ENCODE measurements at places on chromosomes 2 and 18.

DNA sequence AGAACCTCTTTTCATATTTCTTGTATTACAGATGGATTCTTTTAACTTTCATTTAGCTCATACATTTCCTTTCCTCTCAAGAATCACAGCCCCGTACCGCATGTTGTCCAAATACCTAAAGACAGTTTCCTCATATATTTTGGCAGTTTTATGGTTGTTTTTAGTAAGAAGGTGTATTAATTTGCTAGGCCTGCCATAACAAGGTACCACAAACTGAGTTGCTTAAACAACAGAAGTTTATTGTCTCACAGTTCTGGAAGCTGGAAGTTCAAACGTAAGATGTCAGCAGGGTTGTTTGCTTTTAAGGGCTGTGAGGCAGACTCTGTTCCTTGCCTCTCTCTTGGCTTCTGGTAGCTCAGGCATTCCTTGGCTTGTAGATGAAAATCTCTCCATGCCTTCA lies 343.2 kb upstream of the TNP1 start:
- no peak for DNase-seq

DNA sequence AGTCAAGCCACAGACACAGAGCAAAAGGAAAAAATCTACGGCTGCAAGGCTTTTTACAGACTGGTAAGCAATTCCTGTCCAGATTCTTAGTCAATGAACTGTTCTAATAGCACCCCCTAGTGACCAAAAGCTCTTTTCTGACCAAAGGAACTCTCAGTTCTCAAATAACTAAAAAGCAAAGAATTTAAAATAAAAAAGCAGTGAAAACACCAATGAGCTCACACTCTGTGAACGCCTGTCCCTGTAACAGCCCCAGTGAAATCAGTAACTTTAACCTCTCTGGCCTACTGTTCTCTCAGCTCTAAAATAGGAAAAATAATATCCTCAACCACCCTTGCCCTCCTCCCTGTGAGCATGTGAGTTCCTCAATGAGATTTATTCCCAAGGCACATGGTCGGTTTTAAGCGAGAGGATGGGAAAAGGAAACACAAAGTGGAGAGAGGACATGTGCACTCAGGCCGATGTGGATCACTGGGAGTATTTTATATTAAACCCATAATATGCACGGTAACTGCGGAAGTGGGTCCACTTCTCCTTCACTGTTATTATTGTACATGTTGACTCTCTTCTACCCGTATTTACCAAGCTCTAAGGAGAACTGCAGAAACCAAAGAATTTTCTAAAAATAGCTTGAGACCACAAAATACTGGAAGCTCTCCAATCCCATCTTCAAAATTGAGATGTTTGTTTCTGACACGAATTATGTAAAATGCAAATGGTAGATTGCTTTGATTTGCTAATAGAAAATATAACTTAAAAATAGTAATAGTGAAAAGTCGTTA lies 128.5 kb downstream of the STK39 start:
- DNase-seq: peak; percentile 22

DNA sequence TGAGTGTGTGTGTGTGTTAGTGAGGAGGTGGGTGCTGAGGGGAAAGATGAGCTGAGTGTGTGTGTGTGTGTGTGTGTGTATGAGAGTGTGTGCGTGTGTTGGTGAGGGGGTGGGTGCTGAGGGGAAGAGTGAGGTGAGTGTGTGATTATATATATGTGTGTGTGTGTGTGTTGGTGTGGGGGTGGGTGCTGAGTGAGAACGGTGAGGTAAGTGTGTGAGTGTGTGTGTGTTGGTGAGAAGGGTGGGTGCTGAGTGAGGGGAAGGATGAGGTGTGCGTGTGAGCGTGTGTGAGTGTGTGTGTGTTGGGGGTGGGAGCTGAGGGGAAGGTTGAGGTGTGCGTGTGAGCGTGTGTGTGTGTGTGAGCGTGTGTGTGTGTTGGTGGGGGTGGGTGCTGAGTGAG lies 322.0 kb upstream of the NT5C1B start:
- DNase-seq: no peak

DNA sequence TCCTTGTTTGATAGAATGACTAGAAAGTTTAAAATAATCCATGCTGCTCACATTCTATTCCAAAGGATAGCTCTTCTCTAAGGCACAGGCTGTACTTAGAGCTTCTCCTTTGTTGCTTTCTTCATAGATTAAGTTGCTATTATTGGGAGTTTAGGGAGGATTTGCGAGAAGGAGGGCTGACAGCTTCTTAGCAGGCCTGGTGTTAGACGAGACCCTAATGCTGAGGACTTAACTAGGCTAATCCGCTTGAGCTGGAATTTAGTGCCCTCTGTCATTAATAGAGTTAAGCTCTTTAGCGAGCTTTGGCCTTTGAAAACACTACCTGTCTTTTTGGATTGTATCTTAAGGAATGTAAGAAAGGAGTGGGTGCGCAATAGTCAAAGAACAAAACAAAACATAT lies 81.3 kb downstream of the MOGAT1 start:
- DNase-seq: no peak

DNA sequence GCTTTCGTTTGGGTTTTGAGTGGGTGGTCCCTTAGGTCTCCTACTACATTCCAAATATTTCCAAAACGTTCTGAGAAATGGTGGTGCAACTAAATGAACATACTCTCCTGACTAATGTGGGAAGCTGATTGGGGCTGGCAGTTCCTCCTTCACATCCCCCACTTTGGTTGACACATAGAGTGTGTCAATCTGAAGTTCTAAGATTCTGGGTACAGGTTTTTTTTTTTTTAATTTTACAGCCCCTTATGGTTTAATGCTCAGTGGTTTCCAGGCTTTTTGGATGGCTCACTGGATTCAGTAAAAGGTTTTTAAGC lies 58.4 kb upstream of the ITGB6 start:
- DNase-seq: no peak
